Stimulated activated CD4-positive, alpha-beta T cell treated with anti-CD3 and anti-CD28 coated beads, Interleukin-12 subunit alpha, Interleukin-12 subunit beta, amount 100 ng/mL, for 24 hours (primary cell): ENCODE measurements at places on chromosomes 3 and 15.

GRCh38 chr15:49038382-49038781, 7.9 kb downstream of the SECISBP2L start:
- no peak for DNase-seq

- no peak for DNase-seq
Observed at GRCh38 chr15:60972866-60973265, 256.2 kb downstream of the RORA start.

DNA sequence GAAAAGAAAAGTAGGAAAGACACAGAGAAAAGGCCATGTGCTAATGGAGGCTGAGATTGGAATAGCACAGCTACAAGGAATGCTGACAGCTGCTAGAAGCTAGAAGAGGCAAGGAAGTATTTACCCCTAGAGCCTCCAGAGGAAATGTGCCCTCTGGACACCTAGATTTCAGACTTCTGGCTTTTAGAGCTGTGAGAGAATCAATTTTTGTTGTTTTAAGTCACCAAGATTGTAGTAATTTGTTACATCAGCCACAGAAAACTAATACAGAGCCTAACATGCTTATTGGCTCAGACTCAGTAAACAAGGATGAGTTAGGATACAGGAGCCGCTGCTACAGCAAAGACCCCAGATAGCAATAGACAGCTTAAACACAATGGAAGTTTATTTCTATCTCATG, 33.1 kb upstream of the GLCE start:
- no peak for DNase-seq

- no peak for DNase-seq
Observed at GRCh38 chr15:98501632-98502031, 146.7 kb upstream of the IGF1R start.

GRCh38 chr15:25171856-25172687, 217.3 kb downstream of the SNRPN start:
- no peak for DNase-seq
